ENCODE measurements at places on chromosomes 13 and 19.

- DNase-seq = no peak
Observed at GRCh38 chr13:78499802-78500201, 103.5 kb downstream of the POU4F1 start.

- no peak for DNase-seq
Observed at GRCh38 chr13:91661692-91662490, 263.5 kb downstream of the GPC5 start.

DNA sequence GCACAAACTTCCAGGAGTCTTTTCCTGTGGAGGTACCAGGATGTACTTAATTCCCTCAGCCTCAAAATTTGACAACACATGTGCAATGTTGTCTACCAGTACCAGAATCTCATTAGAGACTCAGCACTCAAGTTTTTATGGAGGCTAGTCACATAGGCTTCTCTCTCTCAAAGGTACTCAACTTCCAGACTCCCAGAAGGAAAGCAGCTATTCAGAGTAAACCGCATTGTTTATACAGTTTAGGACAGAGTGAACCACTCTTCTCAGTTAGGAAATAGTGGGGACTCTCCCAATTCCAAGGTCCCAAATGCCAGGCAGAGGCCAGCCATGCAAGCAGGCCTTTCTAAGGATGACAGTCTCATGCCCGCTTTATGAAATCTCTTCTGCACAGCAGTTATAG, 8.5 kb upstream of the C1QTNF9B start:
- DNase-seq = no peak

- no peak for DNase-seq
Observed at GRCh38 chr13:81602241-81602640, 1261.3 kb upstream of the SPRY2 start.

- DNase-seq = no peak
Observed at GRCh38 chr13:107124129-107124718, 556.3 kb upstream of the ARGLU1 start.

DNA sequence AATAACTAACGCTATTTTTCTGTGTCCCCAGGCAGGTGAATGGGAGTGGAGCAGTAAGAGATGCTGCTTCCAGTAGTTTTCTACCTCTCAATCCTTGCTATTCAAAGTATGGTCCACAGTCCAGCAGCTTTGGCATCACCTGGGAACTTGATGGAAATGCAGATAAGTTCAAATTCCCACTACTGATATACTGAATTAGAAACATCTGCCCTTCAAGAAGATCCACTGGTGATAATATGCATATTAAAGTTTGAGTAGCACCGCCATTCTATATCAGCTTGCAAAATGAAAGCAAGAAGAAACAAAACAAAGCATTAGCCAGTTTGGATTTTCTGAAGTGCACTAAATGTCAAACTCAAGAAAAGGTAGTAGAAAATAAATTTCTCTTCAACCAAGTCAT, 906.2 kb upstream of the PCDH20 start:
- DNase-seq = no peak

- DNase-seq = no peak
Observed at GRCh38 chr13:31503626-31504025, 235.7 kb upstream of the RXFP2 start.

- DNase-seq = no peak
Observed at GRCh38 chr19:18161636-18162002, 8.7 kb downstream of the PIK3R2 start.

DNA sequence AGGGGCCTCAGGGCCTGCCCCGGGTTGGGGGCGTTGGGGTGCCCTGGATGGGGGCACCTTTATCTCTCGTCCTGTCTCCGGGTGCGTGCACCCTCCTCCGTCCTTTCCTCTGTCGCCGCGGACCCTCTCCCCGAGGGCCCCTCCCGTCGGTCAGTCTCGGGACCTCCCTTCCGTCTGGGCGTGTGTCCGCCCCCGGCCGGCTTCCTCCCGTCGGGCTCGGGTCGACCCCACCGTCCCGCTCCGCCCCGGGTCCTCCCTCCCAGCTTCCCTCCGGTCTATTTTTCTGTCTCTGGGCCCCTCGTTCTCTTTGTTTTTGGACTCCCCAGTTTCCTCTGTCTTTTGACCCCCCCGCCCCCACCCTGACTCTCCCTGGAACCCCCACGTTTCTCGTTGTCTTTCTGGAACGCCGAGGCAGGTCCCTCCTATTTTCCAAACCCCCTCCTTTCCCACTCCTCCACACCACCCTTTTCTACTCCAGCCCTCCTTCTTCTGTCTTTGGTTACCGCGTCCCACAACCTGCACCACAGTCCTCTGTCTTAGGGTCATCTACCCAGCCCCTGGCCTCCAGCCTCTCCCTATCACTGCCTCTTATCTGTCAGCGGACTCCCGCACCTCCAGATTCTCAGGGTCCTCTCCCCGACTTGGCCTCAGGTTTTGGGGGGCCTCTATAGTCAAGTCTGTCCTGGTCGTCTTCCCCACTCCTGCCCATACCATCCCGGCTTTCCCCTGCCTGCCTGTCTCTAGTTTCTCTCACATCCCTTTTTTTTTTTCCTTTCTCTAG, 757 bp downstream of the EGLN2 start:
- no peak for DNase-seq

- DNase-seq = no peak
Observed at GRCh38 chr13:48748681-48749080, 95.0 kb downstream of the CYSLTR2 start.

DNA sequence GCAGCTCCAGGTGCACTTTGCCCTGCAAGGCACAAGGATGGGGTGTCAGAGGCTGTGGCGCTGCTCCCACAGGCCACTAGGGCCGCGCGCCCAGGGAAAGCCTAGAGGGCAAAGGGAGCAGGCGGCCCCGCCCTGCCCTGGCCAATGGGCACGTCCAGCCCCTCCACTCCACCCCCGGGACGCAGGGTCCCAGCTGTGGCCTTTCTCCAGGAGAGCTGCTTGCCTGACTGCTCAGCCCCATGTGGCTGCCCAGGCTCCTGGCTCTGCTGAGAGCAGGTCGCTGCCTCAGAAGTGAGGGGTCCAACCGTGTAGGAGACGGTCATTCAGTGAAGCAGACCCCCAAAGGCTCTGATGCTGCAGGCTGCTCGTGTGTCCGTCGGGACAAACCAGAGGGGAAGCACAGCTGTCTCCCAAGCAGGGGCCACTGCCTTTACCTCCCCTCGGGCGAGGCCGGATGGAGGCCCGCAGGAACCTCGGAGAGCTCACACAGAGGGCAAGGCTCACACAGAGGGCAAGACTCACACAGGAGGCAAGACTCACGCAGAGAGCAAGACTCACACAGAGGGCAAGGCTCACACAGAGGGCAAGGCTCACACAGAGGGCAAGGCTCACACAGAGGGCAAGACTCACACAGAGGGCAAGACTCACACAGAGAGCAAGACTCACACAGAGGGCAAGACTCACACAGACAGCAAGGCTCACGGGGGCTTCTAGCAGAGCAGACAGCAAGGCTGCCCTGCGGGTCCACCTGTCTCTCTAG, 56.2 kb upstream of the C13orf46 start:
- no peak for DNase-seq

GRCh38 chr19:3570606-3571011, 2.1 kb upstream of the HMG20B start:
- DNase-seq = no peak

DNA sequence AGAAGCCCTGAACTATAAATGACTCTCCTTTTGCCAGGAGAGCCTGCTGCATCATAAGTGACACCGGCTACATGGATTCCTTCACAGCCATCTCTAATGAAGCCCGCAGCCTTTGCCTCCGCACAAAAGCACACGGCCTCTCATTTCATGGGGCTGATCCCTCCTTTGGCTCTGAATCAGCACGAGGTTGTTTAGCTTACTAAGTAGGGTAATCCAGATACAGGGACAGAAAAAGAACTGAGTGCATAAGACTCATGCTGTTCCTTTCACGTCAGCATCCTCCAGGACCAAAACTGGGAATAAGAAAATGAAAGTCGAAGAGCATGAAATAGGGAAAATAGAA, 136.3 kb downstream of the DCT start:
- no peak for DNase-seq

GRCh38 chr19:7101498-7102253, 32.2 kb downstream of the ZNF557 start:
- no peak for DNase-seq

- no peak for DNase-seq
Observed at GRCh38 chr13:91050970-91051369, 296.5 kb upstream of the MIR17HG start.

GRCh38 chr13:34224877-34225276, 406.9 kb downstream of the RFC3 start:
- no peak for DNase-seq

- DNase-seq = no peak
Observed at GRCh38 chr19:9645472-9645871, 24.4 kb upstream of the ZNF561 start.

DNA sequence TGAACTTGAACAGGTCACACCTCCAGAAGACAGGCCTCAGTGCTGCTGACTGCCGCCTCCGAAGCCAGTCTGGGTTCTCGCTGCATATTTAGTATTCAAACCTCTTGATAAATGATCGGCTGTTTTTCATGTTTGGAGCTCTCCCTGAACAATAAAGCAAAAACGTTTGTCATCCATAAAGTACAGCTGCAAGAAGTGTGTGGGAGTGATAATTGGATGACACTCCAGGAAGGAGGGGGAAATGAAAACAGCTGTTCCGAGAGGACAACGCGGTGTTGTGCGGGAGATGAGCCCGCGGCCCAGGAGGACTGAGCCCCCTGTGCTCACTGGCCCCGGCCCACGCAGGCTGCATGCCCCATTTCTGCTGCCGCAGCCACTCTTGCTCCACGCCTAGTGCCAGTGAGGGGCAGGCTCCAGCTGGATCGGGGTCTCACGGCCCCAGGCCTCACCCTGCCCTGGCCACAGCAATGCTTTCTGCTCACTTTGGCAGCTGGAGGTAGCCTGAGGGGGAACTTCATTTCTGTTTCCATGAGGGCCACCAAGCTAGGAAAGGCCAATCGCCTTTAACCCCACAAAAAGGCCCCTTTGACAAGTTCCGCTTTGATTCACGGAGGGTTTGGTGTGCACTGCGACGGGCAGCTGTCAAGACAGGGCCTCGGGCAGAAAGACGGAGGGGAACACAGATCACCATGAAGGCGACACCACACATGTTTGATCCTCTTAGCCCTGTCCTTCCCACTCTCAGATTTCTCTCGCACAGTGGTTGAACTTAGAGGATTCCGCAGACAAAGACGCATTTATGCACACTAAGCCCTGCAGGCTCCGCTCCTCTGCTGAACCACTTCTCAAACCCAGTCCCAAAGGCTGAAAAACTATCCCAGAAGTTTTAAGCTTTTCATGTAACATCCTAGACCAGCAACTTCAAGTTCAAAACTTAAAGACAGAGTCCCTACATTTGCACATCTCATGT, 537.6 kb downstream of the EFNB2 start:
- no peak for DNase-seq

Data from GM04504 (cell line).